Fibroblast of skin of right quadriceps (primary cell): ENCODE measurements at places on chromosomes 4 and X.

- DNase-seq = peak; percentile 1
Measured at GRCh38 chr4:71860643-71861042, 76.8 kb upstream of the GC start.

DNA sequence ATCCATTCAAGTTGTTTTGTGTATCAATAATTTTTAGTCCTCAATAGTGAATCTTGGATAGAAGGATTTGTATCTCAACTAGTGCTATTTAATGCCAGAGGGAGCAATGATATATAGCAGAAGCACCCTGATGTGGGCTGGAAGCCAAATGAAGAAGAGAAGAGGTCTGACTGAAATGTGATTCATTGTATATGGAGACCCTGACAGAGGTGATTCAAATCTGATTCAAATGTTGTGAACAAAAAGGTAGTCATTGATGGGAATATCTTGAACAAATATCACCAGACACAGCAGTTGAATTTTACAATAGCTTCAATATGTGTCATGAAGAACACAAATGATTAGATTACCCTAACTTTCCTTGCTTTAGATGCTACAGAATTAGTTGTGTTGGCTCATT lies 27.5 kb upstream of the SULT1B1 start:
- DNase-seq = peak; percentile 24

GRCh38 chr4:9703391-9703790 lies 78.0 kb upstream of the DRD5 start:
- DNase-seq = no peak

DNA sequence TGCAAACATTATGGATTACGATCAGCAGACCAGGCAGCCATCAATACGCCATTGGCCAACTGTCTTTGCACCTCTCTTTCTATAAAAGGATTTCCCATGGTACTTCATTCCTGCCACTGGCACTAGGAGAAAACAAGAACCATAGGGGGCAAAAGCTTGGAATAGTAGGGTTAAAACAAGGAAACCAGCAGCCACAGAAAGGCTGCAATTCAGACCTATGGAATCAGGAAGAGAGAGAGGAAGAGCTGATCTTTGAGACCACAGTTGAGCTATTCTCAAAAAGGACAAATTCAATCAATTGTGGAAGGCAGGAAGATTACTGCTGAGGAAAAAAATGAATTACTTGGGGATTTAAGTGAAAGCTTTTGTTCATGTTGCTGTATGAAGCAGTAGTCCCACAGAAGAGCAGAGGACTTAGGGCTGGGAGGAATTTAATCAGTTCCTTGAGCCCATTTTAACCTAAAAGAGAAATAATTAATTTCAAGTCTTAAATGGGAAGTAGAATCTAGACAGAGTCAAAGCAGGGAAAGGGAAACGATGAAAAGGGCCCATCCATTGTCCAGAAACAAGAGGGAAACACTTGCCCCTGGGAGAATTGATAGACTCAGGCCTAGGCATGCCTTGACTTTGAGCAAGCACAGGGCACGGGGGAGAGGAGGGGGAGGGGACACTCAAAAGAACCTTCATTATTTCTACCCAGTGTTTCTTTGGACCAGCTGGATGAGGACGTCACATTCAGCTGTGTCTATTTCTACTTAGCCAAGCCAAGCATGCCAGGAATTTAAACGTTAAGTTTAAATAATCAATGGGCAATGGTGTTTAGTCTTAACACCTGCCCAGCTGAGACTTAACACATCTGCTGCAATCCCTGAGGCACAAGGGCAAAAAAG lies 50.7 kb downstream of the SCD5 start:
- DNase-seq = no peak

DNA sequence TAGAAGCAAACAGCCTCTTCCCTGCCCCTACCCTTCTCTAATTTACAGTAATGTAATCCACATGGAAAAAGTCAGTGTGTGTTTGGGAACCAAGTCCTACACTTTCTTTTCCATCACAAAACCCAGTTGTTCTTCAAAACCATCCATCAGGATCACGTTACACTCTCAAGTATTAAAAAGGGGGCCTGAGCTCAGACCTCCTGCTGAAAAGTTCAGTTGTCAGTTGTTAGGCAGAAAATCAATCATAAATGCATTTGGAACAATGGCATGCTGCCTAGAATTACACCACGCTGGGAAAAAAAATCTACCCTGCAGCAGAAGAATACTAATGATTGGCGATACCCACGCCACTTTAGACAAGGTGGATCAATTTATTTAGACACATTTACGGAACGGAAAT lies 236.5 kb downstream of the PARM1 start:
- DNase-seq = no peak

DNA sequence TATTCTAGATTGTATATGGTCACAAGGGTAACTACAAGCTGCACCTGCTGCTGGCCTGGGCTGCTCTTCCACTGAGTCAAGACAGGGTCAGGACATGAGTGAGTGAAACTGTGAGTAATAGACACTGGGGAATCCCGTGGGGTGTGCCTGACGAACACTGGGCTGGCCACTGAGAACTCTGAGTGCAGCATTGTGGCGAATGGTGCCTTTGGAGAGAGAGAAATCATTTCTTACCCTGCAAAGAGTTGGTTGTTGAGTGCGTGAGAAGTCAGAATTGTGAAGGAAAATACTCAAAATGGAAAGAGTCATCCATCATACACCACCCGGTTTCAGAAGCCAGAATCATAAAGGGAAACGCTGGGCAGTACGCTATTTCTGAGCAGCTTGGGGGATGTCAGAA lies 43.1 kb upstream of the LSM6 start:
- DNase-seq = no peak

DNA sequence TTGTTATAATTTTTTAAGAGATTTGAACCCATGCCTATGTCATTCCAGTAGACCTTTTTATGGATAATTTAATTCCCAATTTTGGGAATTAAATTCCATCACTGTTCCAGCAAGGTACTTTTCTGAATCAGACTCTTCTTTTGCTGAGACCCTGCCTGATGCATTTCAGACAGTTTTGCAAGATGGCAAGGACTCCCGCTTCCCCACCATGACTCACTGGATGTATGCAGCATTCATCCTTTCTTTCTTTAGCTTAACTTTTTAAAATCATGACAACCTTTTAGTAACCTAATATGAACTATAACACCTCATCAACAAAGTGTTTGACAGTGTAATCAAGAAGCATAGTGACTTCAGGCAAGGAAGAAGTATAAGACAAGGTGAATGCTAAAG lies 178.1 kb upstream of the LEF1 start:
- DNase-seq = peak; percentile 39

- no peak for DNase-seq
Measured at GRCh38 chr4:99029018-99029735, 33.7 kb downstream of the METAP1 start.

DNA sequence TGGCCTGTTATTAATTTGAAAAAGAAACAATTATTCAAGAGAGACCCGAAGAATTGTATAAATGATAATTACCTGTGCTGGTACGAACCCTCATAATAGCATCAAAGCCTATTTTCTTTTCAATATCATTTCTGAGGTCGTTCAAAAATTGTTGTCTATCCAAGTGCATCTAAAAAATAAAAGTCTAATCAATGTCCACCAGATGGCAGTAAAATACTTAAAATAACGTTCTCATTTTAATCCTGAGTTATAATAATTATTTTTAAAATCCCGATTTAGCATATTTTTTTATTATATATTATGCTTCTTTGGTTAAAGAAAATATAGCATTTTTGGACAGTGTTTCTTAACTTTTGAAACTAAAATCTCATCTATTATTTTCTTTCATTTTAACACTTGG lies 55.7 kb downstream of the METTL14 start:
- DNase-seq = no peak

DNA sequence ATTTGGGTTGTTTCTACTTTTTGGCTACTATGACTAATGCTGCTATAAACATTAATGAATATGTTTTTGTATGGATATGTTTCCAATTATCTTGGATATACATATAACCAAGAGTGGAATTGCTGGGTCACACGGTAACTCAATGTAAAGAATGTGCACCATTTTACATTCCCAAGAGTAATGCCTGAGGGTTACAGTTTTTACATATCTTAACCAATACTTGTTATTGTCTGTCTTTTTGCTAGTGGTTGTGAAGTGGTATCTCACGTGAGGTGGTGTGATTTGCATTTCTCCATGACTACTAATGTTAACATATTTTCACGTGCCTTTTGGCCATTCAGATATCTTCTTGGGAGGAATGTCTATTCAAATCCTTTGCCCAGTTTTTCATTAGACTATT lies 200.3 kb upstream of the MAB21L2 start:
- peak; percentile 72 for DNase-seq

GRCh38 chr4:10962246-10962645 lies 277.7 kb upstream of the CLNK start:
- DNase-seq = no peak

- DNase-seq = no peak
Measured at GRCh38 chr4:36256398-36256891, 12.1 kb upstream of the ARAP2 start.

- no peak for DNase-seq
Measured at GRCh38 chrX:8244301-8244700, 73.2 kb upstream of the VCX2 start.

DNA sequence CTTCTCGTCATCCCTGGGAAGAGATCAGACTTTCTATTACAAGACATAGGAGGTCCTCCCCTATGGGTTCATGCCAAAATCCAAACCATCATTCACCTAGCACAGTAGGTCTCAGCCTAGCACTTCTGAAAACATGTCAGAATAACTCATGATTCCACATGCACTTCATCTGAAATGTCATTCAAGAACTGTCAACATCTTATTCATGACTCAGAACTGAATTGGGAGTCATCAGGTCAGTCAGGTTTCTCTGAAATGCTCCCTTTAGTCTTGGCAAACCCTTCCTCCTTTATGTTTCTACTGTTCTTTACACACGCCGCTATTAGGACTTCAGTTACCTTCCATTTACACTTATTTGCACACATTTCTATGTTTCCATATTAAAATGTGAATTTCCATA lies 67.2 kb downstream of the ANTXR2 start:
- DNase-seq = peak; percentile 41

DNA sequence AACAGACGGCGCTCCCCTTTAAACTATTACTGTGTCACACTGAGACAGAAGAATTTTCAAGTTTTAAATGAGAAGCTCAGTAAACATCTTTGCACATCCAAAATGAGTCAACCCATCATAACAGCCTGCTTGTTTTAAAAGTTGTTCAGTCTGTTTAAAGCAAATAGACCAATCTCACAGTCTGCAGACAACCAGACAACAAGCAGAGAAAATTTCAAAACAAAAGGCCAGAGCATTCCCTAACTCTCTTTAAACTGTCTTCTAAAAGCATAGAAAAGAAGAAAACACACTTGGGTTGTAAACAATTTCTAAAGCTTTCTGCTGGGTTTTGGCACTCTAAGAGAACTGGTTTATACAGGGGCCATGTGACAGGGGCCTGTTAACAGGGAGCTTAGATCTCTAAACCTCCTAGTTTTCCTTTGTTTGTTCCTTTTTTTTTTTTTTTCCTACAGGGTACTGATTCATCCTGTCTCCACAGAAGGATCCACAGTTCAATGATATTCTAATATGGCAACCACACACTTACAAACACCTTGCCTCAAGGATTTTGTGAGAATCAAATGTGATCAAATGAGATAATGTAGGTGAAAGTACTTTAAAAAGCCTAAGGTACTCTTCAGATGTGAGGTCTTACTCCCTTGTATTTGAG lies 100.8 kb upstream of the MAML3 start:
- no peak for DNase-seq

- DNase-seq = no peak
Measured at GRCh38 chrX:102593367-102593766, 5.9 kb upstream of the ARMCX5 start.

- no peak for DNase-seq
Measured at GRCh38 chr4:123643691-123644090, 247.1 kb downstream of the SPRY1 start.

GRCh38 chr4:20353646-20354045 lies 101.9 kb downstream of the SLIT2 start:
- no peak for DNase-seq

GRCh38 chr4:139528377-139529005 lies 27.5 kb downstream of the SETD7 start:
- DNase-seq = peak; percentile 77

DNA sequence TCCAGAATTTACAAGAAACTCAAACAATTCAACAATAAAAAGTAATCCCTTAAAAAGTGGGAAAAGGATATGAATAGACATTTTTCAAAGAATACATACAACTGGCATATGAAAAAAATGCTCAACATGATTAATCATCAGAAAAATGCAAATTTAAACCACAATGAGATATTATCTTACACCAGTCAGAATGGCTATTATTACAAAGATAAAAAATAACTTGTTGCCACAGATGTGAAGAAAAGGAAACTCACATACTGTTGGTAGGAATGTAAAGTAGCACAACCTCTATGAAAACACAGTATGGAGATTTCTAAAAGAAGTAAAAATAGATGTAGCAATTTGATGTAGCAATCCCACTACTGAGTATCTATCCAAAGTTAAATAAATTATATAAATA lies 65.1 kb upstream of the DIAPH2 start:
- peak; percentile 1 for DNase-seq

DNA sequence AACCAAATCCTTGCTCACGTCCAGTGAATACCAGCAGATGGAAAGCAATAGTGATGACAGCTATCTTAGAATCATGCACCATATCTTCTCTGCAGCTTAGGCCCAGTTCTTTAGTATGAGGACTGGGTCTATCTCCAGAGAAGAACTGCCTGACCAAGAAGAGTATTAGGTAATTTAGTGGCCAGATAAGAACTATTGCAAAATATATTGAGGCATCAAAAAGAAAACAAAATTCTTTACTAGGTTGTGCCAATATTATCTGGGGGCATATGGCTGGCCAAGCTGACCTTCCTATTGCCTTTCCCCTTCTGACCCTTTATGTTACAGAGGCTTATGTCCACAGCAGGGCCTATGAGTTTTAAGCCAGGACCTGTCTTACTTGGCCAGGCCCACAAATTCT lies 91.2 kb downstream of the RLIM start:
- DNase-seq = no peak

GRCh38 chr4:150982557-150983233 lies 32.4 kb downstream of the LRBA start:
- peak; percentile 8 for DNase-seq

DNA sequence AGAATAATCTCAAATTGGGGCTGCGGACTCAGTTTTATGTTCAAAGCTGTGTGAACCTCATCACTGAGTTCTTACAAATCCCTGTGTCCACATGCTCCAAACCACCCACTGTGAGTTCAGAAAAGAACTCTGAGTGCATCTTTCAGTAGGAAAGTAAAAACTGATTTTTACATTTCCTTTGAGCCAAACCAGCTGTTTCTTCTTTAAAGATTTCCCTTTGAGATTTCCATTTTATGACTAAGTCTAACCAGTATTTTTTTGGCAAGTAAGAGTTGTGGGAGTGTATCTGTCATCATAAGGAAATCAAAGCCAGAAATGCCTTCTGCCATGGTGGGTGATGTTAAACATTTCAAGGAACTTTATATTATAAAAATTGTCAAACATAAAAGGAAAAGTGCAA lies 100.0 kb downstream of the TET2 start:
- peak; percentile 82 for DNase-seq

- DNase-seq = no peak
Measured at GRCh38 chr4:61473306-61473705, 273.2 kb downstream of the ADGRL3 start.

DNA sequence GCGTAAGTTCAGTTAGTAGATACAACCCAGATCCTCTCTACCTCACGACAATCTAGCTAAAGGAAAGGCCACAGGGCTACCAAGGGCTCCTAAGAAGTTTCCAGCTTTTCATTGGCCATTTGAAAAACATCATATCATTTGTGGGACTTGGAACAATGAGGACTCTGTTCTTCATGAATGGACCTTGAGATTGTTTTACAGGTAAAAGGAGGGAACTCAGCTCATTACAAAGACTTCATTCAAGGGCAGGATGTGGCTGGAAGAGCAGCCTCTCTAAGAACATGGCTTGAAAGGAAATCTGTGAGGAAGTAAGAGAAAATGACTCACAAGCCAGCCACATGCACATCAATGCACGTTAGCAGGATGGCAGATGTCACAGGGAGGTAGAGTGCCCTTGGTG lies 105.9 kb upstream of the SLC7A11 start:
- DNase-seq = peak; percentile 1
